ENCODE measurements at places on chromosomes 6 and 20.

DNA sequence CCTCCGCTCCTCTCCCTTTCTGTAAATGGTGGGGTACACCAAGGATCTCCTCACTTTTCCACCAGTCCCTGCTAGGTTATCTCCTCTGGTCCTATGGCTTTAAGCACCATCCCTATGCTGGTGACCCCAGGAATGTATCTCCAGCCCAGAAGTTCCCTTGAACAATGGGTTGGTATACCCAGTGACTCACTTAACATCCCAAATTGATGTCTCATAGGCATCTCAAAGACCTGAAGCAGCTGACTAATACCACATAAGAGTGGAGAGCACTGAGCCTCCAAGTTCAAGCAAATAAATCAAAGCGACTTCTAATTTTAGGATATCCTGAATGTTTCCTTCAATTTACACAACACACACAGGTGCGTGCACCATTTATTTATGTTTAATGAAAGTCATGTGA, 48.3 kb downstream of the ADGRF1 start:
- DNase-seq: no peak

DNA sequence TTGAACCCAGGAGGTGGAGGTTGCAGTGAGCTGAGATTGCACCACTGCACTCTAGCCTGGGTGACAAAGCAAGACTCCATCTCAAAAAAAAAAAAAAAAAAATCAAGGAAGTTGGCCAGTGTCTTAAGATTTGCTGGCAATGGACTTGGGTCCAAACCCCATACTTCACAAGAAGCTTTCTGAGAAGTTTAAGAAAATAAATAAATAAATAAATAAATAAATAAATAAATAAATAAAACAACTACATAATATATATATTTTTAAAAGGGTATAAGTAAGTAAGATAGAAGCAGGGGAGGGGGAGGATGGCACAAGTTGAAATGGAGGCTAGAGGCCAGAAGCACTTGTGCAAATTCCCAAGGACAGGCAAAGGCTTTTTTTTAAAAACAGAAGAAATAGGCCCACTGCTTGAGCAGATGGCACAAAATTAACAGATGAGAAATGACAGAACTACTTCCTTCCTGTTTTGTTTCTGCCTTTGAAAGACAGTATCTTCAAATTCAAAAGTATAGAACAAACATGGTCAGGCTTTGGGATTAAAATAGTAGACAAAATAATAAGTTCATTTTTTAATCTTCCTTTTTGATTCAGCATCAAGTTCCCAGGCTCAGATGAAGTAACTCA, 287.7 kb downstream of the ALDH8A1 start:
- no peak for DNase-seq

DNA sequence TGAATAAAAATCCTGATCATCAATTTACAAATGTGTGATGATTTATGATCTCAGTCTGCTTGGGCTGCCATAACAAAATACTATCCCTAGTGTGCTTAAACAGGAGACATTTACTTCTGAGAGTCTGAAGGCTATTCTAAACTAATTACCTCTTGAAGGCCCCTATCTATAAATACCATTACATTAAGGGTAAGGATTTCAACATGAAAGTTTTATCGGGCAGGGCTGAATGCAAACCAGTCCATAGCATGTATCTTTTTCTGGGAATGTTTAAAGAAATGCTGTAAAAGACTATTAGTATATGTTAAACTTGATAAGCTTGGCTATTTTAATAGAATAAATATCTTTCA, 48.2 kb downstream of the TRDN start:
- DNase-seq: no peak

DNA sequence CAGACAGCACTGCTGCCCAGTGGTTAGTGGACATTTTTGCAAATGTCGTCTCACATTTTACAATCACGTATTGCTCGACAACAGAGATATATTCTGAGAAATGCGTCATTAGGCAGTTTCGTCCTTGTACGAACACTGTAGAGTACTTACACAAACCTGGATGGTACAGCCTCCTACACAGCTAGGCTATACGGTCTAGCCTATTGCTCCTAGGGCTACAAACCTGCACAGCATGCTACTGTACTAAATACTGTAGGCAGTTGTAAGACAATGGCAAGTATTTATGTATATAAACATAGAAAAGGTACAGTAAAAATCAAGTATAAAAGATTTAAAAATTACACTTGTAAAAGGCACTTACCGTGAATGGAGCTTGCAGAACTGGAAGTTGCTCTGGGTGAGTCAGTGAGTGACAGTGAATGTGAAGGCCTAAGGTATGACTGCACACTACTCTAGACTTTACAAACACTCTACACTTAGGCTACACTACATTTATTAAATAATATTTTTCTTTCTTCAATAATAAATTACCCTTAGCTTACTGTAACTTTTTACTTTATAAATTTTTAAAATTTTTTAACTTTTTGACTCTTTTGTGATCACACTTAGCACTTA, 43.1 kb downstream of the ALDH5A1 start:
- DNase-seq: no peak

DNA sequence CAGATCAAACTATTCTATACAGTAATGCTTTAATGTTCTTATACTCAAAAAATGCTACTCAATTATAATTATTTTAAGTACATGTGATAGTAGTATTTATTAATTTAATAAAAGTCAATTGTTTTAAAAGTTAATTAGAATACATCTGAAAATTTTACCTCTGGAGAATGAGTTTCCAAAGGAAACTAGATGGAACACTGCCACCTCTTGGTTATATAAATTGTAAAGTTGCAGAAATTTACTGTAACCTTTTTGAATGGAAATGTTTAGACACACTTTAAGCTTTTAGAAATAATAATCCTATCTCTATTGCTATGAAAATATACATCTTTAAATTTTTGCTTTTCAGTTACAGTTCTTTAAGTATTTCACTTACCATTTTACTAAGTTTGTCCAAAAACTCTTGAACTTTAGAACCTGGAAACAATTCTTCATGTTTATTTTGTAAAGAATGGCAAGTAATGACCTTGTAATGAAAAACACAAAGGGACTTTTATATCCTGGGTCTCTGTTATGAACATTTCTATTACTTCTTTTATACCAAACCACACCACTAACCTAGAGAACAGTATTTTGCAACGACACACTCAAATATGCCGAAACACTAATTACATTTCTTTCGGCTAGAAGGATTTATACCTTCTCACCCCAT, 10.9 kb upstream of the BMP5 start:
- no peak for DNase-seq

GRCh38 chr6:134495203-134495889, 177.4 kb upstream of the SGK1 start:
- no peak for DNase-seq

DNA sequence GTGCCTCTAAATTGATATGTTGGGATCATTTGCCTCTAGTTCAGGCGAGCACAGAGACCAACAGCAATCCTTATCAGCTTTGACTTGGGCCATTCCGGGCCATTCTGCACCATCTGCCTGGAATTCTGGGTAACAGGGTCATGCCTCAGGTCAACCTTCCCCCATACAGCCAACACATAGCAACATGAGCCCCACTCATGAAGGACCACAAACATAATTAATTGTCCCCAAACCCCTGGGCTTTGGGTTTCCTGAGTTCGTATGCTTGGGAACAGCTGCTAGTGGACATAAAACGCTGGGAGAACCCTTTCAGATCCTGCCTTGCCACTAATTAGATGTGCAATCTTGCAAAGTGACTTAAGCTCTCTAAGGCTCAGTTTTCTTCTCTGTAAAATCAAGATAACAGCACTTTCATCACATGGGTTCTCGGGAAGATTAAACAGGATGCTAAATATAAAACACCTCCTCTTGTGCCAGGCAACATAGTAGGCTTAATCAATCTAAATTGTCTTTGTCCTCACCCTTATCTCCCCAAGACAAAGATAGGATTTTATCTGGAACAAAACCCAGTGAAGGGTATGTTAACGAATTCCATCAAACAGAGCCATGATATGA, 426.5 kb downstream of the CD83 start:
- DNase-seq: no peak

DNA sequence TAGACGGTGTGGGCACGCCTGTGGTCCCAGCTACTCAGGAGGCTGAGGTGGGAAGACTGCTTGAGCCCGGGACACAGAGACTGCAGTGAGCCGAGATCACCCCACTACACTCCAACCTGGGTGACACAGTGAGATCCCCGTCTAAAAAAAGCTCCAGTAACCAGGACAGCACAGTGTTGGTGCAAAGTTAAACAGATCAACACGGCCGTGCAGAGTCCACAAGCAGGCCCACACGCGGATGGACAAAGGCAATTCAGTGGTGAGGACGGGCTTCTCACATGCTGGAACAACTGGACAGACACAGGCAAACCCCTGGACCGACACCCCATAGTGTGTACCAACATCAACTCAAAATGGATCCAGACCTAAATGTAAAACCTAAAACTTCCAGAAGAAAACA, 41.7 kb downstream of the TAF4 start:
- no peak for DNase-seq

DNA sequence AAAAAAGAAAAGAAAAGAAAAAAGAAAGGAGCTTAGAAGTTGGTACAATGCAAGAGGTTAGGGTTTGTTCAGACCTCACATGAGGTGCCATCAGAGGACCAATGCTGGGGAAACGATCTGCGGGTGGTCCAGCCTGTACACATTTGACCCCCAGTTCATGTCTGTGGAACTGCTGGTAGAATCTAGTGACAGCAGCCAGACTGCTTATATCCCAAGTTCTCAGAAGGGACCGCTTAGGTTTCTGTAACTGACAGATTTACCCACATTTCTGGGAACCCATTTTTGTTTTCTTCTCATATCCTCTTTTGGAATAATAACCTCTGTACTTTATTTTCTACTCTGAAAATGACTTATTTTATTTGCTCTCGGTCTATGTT, 4.7 kb downstream of the PPP1R18 start:
- no peak for DNase-seq

- DNase-seq: no peak
These were observed 149.4 kb upstream of the B3GAT2 start for GRCh38 chr6:71106276-71106675.

DNA sequence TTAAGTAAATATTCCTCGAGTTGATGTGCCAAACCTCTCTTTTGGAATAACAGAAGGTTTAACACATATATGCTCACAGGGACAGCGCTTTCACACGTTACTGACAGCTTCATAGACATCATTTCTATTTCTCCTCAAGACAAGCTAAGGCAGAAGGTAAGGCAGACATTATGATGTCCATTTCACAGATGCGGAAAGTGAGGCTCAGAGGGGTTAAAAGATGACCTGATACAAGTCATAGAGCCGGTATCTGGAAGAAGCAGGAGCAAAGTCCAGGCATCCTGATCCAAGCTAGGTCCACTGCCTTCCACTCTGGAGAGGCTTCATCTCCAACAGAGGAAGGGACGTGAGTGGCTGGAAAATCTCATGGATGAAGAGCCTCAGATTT, 86.7 kb downstream of the FOXC1 start:
- no peak for DNase-seq

GRCh38 chr6:145375502-145375901, 359.8 kb downstream of the EPM2A start:
- no peak for DNase-seq

DNA sequence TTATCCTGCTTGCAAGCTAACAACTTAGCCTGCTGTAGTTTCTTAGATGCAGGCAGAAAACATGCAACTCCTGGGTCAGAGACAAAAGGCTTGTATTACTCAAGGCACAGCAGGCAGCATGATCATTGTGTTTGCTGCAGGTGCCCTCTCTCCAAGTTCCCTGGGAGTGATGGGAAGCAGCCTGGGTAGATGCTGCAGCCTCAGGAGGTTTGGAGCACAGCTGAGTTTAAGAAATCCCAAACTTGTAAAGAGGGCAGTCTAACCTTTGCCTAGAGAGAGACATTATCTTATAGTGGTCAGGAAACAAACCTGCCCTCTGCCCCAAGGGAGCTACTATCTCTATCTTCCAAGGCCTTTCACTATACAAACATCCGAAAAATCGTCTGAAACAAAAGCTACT, 61.1 kb downstream of the PFDN4 start:
- DNase-seq: no peak

- no peak for DNase-seq
These were observed 985.4 kb downstream of the EPHA7 start for GRCh38 chr6:92433911-92434310.

- DNase-seq: no peak
These were observed 1172.3 kb downstream of the HACE1 start for GRCh38 chr6:103687430-103687829.

DNA sequence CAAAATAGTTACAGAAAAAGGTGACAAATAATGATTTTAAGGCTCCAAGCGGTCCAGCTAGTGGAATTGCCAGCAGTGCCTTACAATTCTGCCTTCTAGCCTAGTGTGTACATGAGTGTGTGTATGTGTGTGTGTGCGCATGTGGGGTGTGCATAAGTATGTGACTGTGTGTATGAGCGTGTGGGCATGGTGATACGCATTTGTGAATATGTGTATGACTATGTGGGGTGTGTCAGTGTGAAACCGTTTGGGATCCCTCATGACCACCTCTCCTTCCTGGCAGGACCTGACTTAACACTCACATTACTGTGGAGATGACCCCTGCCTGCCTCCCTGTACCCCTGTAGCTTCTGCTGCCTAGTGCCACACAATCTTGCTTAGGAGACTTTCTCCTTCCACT, 40.4 kb upstream of the RNF182 start:
- no peak for DNase-seq

DNA sequence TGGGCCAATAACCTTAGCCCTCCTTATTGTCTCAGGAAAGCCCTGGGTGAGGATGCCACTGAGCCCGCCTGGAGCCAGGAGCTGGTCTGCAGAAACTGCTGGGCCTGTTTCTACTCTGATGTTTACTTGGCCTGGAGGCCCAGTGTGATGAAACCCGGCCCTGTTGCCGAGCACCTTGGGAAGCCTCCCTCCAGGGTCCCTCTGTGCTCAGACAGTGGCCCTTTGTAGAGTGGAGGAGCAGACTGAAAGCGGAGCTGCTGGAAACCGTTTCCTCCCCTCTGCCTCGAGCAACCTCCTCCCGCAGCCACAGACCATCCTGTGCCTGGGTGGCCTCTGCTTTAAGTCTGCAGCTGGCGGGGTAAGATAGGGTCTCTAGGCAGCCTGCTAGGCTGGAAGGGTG, 84.1 kb upstream of the EPB41L1 start:
- DNase-seq: peak; percentile 46

GRCh38 chr20:51118216-51118615, 95.3 kb upstream of the KCNG1 start:
- DNase-seq: no peak

- peak; percentile 61 for DNase-seq
These were observed 2.2 kb upstream of the CCM2L start for GRCh38 chr20:32007787-32008616.

DNA sequence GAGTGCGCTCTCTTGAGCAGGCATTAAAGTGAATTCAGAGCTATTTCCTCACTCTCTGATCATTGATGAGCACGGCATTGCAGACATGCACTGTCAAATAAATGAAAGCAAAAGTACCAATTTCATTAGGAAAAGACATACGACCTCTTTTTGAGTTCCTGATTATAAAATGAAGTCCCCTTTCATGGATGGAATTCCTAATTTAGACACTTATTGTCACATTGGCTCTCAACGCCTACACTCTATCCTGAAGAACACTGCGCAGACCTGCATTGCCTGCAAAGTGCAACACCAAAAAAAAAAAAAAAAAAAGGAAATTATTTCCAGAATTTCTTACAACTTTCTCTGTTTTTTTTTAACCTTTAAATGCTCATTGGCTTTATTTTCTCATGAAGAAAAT, 1.6 kb downstream of the ADGRB3 start:
- DNase-seq: no peak

- no peak for DNase-seq
These were observed 26.7 kb downstream of the MAN1A1 start for GRCh38 chr6:119322715-119323350.
